Tongue (tissue), 3 donors: ENCODE measurements at places on chromosomes 5 and 9. TPM values are rescaled to one million over a fixed set of nuclear protein-coding genes. Genes with fewer than 3 reads are reported as not detected.

TLX3 gene
- not detected for total RNA-seq

CAVIN4 gene
- total RNA-seq, result 392 TPM

ZNF462 gene
- total RNA-seq, result 32.4 TPM

DIPK1B gene
- total RNA-seq, result 18.3 TPM

SHC3 gene
- total RNA-seq, result 1.1 TPM

CDK7 gene
- total RNA-seq, result 21.6 TPM

FBP2 gene
- 83.0 TPM for total RNA-seq

F2RL2 gene
- 9.8 TPM for total RNA-seq

DAB2IP gene
- 41.9 TPM for total RNA-seq

FAM81B gene
- not detected for total RNA-seq

PGM5 gene
- total RNA-seq, result 94.5 TPM

PLAC8L1 gene
- total RNA-seq, result not detected

TENT4A gene
- total RNA-seq, result 21.2 TPM

PALM2AKAP2 gene
- total RNA-seq, result 64.8 TPM

SNAPC3 gene
- 50.7 TPM for total RNA-seq

CMBL gene
- 42.9 TPM for total RNA-seq

FREM1 gene
- total RNA-seq, result 18.2 TPM
